ENCODE measurements at places on chromosomes 16 and 17.

DNA sequence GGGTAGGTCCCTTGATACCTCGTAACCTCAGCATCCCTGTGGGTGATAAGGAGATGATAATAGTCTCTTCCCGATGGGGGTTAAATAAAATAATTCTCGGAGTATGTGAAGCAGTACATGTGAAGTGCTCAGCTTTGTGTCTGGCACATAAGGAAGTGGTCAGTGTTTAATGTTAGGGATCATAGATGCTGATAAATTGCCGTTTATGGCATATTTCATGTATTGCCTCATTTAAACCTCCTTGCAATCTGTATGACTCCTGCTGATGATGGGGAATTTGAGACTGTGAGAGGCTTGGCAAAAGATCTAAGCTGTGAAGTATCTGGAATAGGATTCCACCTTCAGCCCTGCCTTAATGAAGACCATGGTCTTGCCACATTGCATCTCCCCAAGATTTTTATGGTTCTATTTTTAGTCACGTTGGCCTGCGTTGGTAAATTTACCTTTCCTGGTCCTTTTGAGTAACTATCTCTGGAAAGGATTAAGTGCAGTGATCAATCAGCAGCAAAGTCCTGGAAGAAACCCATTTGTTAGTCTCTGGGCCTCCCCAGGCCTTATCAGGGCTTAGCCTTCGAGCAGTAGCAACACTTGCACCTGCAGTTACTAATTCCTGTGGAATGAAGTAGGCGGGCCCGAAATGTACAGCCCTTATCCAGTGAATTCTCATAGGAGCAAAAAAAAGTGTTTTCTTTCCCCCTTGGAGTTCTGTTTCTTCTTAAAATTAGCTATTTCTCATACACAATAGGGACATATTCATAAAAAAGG is 144.9 kb downstream of the WWOX start:
- DNase-seq: no peak

GRCh38 chr16:84237994-84238750 is 1.6 kb downstream of the KCNG4 start:
- no peak for DNase-seq

GRCh38 chr17:41639492-41640473 is 15.4 kb upstream of the KRT17 start:
- no peak for DNase-seq

GRCh38 chr16:76335180-76335974 is 58.2 kb downstream of the CNTNAP4 start:
- no peak for DNase-seq

GRCh38 chr17:45234641-45235415 is 13.1 kb downstream of the FMNL1 start:
- DNase-seq: peak; percentile 67

GRCh38 chr17:75428543-75429469 is 23.3 kb upstream of the GRB2 start:
- DNase-seq: no peak

DNA sequence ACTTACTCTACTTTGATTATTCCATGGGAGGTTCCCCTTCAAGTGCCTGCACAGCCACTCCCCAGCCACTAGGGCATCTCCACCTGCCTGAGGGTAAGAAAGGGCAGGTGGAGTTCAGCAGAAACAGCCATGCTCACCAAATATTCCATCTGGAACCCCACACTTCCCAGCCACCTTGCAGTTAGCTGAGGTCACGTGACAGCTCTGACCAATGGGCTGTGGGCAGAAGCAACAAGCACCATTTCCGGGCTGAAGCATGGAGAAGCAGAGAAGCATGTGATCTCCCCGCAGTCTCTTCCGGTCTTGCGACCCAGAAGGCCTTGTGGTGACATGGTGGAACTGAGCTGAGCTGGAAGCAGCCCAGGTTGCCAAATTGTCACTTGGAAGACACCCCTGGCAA is 108.6 kb downstream of the CCT6B start:
- DNase-seq: no peak

DNA sequence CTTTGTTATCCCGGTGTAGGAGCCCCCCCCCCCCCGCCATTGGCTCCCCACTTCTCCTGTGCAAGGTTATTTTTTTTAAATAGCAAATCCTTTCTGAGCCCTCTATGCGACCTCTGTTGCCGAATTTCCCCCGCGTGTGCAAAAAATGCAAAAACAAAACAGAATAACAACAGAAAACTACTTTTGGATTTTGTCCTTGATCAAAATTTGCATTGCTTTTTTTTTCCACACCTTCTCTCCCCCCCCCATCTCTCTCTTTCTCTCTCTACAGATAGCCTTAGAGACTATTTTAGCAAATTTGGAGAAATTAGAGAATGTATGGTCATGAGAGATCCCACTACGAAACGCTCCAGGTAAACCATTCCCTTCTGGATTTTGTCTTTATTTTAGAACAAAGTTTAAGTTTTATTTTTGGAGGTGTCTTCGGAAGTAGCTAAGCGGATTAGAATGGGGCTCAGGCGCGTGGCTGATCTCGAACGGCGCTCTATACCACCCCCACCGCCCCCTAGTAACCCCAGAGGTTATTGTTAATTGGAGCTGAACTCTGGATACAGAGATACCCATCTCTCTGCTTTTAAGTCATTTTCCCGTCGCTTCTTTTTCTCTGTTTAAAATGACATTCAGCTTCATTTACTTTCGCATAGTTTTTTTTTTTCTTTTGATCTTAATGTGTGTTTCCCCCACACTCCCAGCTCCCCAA is 1.0 kb downstream of the MSI2 start:
- peak; percentile 38 for DNase-seq

DNA sequence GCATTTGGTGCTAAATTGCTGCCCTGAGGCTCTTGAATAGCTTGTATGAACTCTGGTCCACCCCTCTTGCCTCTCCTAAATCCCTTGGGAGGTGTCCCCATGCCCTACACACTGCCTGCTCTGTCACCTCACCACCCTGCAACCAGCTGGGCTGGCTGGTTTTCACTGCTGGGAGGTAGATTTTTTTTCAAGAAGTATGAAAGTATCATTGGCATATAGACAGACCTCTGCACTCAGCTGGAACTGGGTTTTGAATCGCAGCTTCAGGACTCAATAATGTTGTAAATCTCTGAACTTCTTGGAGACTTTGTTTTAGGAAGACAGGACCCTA is 184.9 kb downstream of the MSI2 start:
- DNase-seq: no peak

DNA sequence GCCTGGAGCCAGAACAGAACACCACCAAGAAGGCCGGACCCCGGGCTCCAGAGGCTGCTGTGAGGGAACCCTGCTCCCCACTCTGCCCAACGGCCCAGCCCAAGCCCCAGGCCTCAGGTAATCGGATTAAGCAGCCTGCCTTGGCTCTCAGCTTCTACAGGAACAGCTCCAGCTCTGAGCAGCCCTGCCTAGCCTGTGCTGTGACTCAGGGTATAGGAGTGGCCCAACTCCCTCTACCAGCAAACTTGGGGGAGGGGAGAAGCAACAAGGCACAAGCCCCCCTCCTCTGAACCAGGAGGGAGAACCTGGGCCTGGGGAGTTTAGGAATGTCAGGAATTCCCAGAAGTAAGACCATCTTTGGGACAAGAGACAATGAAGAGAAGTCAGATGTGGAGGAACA is 849 bp upstream of the SOX15 start:
- DNase-seq: no peak

- no peak for DNase-seq
Measured at GRCh38 chr16:88602091-88602490, 31.9 kb downstream of the ZC3H18 start.

- DNase-seq: no peak
Measured at GRCh38 chr16:77937473-77938149, 84.7 kb upstream of the CLEC3A start.

GRCh38 chr16:16189842-16190241 is 33.5 kb downstream of the ABCC6 start:
- no peak for DNase-seq

- DNase-seq: peak; percentile 19
Measured at GRCh38 chr16:89357055-89357816, 133.1 kb downstream of the ANKRD11 start.

GRCh38 chr16:11047939-11048800 is 103.8 kb downstream of the CLEC16A start:
- no peak for DNase-seq

DNA sequence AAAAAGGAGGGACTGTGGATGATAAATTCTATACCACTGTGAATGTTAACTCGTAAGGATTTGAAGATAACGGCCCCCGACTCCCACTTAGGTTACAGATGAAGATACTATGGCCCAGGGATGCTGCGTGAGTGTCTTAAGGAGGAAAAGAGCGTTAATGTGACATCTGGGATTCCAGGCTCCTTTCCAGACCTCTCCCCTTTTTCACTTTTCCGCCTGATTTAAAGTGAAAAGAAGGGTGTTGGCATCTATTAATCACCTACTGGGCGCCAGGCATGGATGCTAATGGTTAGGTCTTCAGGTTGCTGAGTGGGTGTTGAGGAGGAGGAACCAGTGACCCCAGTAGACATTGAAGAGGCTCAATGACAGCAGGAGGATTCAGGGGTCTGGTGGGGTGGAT is 117.8 kb downstream of the RBFOX1 start:
- DNase-seq: no peak

- DNase-seq: no peak
Measured at GRCh38 chr17:49168706-49169105, 36.1 kb downstream of the B4GALNT2 start.

DNA sequence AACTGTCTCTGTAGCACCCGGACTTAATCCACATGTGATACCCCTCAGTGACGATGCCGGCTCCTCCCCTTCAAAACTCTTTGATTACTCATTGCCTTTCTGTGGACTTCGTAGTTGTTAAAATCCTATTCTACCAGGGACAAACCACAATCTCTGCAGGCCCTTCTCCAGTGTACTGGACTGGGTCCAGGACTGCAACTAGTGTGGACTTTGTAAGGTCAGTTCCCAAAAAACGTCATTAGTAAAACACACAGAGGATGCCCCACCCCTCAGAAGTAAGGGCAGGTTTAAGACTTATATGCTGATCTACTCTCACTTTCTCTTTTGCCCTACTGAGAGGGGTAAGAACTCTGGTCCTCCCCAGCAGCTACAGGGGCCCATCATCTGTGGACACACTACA is 10.5 kb upstream of the NUDT7 start:
- no peak for DNase-seq

DNA sequence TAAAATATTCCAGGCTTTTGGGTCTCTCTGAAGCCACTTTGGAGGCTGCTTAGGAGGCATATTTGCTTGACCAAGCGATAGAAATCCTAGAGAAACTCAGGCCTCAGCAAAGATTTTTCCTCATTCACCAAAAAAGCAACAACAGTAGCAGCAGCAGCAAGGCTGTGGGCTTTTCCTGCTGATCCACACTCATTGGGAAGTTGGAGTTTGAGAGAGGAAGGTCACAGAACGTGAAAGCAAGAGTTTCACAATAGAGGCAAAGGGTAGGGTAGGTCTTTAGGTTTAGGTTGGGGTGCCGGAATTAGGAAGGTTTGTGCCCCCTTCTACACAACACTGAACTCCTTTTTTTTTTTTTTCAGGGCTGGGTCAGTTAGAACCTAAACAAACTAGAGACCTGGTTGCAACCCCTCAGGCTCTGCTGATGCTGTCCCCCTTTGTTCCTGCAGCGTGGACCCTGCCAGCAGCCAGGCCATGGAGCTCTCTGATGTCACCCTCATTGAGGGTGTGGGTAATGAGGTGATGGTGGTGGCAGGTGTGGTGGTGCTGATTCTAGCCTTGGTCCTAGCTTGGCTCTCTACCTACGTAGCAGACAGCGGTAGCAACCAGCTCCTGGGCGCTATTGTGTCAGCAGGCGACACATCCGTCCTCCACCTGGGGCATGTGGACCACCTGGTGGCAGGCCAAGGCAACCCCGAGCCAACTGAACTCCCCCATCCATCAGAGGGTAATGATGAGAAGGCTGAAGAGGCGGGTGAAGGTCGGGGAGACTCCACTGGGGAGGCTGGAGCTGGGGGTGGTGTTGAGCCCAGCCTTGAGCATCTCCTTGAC is 2.0 kb downstream of the TMUB2 start:
- no peak for DNase-seq

- peak; percentile 73 for DNase-seq
Measured at GRCh38 chr16:23948949-23949411, 113.2 kb downstream of the PRKCB start.

- no peak for DNase-seq
Measured at GRCh38 chr16:49716339-49716934, 139.5 kb downstream of the ZNF423 start.

GRCh38 chr16:88524274-88524972 is 45.8 kb upstream of the ZC3H18 start:
- no peak for DNase-seq

DNA sequence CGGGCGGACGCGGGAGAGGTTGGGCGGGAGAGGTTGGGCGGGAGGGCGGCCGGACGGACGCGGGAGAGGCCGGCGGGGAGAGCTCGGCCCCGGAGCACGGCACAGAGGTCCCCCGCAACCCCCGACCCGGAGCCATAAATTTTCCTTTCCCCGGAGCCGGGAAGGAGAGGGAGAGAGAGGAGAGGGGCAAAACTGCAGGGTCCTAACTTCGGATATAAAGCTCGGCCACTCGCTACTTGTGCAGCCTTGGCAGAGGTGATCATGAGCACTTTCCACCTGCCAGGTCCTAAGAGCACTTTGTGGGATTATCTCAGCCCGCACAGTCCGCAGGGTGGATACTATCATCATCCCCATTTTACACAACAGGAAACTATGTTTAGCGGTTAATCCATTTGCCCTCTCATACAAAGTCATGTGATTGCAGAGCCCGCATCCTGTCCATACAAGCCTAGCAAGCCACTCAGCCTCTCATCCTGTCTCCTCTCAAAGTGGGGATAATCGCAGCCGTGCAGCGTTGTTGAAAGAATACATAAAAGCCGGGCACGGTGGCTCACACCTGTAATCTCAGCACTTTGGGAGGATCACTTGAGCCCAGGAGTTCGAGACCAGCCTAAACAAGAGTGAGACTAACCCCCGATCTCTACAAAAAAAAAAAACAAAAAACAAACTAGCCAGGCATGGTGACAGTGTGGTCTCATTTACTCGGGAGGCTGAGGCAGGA is 780 bp upstream of the DCAKD start:
- peak; percentile 66 for DNase-seq

DNA sequence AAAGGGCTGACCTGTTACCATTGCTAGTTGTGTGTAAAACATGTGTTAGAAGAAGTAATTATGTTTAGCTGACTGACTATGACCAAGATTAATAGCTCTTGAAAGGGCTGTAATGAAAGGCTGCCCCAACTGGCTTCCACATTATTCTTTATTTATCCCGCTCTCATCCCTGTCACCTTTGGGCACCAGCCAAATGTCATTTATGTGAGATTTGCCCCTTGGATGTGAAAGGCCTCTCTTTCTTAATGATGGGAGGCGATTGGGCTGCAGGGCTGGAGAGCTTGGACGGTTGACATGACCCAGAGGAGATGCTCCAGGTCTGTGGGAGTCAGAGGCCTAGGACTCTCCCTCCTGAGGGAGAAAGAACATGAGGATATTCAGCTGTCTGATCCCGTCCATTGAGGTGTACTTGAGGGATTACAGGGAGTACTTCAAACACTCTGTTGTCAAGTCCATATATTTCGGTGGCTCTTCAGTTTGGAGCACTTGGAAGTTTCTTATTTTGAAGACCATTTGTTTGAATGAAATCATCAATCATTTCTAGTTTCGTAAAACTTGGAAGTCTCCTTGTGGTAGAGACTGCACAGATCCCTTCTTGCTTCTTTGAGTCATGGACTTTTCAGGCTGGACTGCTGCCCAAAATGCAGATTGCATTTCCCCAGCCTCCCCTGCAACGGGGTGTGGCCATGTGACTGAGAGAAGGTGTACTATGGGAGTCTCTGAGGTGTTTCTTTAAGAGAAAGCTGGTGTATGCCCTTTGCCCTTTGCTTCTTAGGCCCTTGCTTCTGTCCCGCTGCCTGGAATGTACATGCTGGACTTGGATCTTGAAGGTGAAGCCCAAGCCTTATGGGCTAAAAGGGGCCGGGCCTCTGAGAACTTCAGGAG is 51.3 kb downstream of the FTO start:
- no peak for DNase-seq

- DNase-seq: no peak
Measured at GRCh38 chr16:85492295-85492864, 120.7 kb upstream of the GSE1 start.

Data from CD4-positive, alpha-beta T cell treated with Interleukin-17A for 1 hour (primary cell).